ENCODE measurements at places on chromosomes 7 and 10.

- no peak for DNase-seq
These were observed 468 bp upstream of the TRIM56 start for GRCh38 chr7:101084865-101085161.

GRCh38 chr10:47456794-47457527, 27.0 kb downstream of the ANXA8 start:
- DNase-seq: no peak

DNA sequence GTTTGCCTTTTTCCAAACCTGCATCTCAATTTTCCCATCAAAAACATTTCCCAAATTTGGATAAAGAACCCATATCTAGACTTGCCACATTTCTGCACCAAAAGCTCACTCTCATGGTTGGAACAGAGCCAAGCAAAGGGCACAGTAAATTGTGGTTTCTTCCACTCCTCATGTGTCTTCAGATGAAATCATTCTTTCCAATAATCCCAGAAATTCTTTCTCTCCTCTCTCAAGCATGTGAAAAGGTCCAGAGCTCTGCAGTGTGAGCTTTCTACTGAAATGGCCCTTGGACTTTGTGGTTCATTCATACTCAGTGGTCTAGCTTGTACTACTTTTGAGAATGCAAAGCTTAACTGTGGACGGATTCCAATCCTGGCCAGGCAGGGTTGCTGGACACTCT, 19.8 kb downstream of the PRSS2 start:
- no peak for DNase-seq

- DNase-seq: peak; percentile 28
These were observed 4.8 kb downstream of the ELOVL3 start for GRCh38 chr10:102230861-102231356.

DNA sequence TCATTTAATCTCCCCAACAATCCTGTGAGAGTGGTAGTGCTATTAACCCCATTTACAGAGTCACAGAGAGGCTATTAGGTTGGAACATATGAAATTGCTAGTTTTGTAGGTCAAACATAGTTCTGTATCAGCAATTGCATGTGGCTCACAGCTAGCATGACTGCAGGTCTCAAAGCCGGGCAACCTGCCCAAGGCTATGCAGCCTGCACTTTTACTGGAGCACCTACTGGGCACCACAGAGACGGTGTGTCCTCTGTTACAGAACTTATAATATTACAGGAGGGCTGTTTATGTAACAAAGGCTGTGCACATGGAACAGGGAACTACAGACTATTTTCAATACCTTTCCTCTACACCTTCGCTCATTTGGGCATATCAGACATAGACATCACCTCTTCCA, 355.8 kb downstream of the RPS24 start:
- DNase-seq: no peak

GRCh38 chr10:120095875-120096274, 203.3 kb downstream of the SEC23IP start:
- DNase-seq: no peak

GRCh38 chr7:121166916-121167315, 161.9 kb upstream of the WNT16 start:
- no peak for DNase-seq

DNA sequence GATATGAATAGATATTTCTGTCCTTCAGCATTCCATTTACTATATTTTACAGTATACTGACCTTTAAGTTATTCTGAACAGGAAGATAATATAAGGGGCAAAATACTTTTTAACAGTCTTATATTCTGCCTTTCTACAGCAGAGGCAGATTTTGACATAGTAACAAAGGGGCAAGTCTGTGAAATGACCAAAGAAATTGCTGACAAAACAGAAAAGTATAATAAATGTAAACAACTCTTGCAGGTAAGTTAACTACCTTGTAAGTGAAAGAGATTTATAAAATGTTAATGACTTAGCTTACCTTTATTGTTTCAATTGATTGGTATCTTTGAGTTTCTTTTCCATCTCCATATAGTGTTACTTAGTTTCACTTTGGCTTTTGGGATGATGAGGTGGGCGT, 56.0 kb downstream of the TAX1BP1 start:
- DNase-seq: no peak

GRCh38 chr10:11863353-11864109, 40.4 kb downstream of the PROSER2 start:
- DNase-seq: peak; percentile 4

- no peak for DNase-seq
These were observed 137.8 kb downstream of the MAPK8 start for GRCh38 chr10:48444266-48444665.

GRCh38 chr10:34001087-34001580, 666.7 kb upstream of the NRP1 start:
- no peak for DNase-seq

GRCh38 chr10:59177031-59177797, 771 bp downstream of the PHYHIPL start:
- DNase-seq: no peak

GRCh38 chr10:7481368-7481765, 70.5 kb upstream of the SFMBT2 start:
- DNase-seq: no peak

GRCh38 chr10:103901299-103901698, 16.7 kb downstream of the STN1 start:
- DNase-seq: no peak

GRCh38 chr10:47404446-47404845, 20.4 kb upstream of the ZNF488 start:
- DNase-seq: no peak

- DNase-seq: no peak
These were observed 2.5 kb downstream of the SRRM3 start for GRCh38 chr7:76204147-76204546.

GRCh38 chr10:128042131-128042610, 84.1 kb downstream of the MKI67 start:
- no peak for DNase-seq

- peak; percentile 22 for DNase-seq
These were observed 197.6 kb upstream of the ZNF32 start for GRCh38 chr10:43846187-43846680.

GRCh38 chr10:75110006-75110632, 1.3 kb upstream of the SAMD8 start:
- no peak for DNase-seq

DNA sequence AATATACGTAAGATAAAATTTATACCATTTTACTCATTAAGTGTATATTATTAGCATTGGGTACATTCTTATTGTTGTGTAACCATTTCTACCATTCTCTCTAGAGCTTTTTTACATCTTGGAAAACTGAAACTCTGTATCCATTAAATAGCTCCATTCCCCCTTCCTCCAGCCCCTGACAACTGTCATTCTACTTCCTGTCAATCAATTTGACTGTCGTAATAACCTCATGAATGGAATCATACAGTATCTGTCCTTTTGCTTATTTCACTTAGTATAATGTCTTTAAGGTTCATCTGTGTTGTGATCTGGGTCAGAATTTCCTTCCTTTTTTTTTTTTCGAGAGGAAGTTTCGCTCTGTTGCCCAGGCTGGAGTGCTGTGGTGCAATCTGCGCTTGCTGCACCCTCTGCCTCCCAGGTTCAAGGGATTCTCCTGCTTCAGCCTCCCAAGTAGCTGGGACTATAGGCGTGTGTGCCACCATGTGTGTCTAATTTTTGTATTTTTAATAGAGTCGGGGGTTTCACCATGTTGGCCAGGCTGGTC, 15.6 kb downstream of the ZRANB1 start:
- no peak for DNase-seq

GRCh38 chr10:102055647-102056419, at the start of gene ARMH3:
Gene ARMH3, minus strand, starts transcription at chr10:102056173. Its CDS starts 16,059 bp downstream, at chr10:102040114.
- peak; percentile 85 for DNase-seq

GRCh38 chr10:32095116-32095733, 39.0 kb upstream of the KIF5B start:
- DNase-seq: no peak

DNA sequence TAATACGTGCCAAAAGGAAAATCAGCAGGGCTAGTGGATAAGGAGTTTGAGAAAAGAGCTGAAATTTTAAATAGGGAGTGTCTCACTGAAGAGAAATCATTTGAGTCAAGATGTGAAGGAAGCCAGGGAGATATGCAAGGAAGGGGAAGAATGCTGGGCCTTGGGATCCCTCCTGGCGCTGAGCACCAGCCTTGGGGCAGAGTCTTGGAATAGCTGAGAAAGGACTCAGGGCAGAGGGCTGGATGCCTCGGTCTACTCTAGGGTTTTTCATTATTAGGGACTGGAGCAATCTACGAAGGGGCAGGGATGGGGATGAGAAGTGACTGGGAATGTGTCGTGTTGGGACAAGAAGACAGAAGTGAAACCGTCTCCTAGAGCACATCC, 484 bp downstream of the ZWINT start:
- DNase-seq: no peak

DNA sequence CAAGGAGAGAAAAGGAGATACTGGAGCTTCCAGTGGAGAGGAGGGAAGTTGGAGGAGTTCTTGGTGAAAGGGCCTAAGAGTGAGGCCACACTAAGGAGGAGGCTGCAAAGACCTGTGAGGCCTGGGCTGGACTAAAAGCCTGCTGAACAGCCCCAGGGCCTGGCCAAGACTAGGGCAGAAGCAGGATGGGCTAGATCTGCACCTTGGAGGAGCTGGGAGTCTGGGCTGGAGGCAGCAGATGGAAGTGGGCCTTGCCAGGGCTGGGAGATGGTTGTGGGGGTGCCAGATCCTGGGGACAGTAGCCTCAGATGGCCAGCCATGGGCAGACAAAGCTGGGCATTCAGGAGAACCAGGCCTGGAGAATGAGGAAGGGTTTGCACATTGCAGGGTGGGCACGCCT, 6.5 kb upstream of the PURB start:
- no peak for DNase-seq

GRCh38 chr7:87129332-87129731, 22.9 kb upstream of the DMTF1 start:
- DNase-seq: no peak

- DNase-seq: no peak
These were observed 299.7 kb upstream of the CSTF2T start for GRCh38 chr10:51999096-51999495.

DNA sequence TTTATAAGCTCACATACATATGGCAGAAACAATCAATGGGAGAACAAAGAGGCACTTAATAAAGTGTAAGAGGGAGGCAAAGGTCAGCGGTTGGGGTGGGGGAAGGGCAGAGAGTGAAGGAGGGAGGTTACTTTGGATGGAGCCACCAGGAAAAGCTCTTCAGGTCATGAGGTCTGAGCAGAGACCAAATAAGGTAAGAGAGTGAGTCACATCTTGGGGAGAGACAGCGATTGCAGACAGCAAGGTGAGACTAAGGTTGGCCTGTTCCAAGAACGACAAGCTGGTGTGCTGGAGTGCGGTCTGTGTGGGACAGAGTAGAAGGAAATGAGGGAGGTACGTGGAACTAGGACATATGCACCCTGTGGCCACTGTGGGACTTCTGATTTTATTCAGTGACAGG, 74.3 kb upstream of the TOMM7 start:
- DNase-seq: no peak

- DNase-seq: no peak
These were observed 17.3 kb downstream of the SLC16A12 start for GRCh38 chr10:89518108-89518507.

- no peak for DNase-seq
These were observed 183.6 kb upstream of the ADARB2 start for GRCh38 chr10:1920941-1921340.

GRCh38 chr7:26691886-26692285, 172.5 kb downstream of the SKAP2 start:
- no peak for DNase-seq
